ENCODE measurements at places on chromosomes 6 and 20.

DNA sequence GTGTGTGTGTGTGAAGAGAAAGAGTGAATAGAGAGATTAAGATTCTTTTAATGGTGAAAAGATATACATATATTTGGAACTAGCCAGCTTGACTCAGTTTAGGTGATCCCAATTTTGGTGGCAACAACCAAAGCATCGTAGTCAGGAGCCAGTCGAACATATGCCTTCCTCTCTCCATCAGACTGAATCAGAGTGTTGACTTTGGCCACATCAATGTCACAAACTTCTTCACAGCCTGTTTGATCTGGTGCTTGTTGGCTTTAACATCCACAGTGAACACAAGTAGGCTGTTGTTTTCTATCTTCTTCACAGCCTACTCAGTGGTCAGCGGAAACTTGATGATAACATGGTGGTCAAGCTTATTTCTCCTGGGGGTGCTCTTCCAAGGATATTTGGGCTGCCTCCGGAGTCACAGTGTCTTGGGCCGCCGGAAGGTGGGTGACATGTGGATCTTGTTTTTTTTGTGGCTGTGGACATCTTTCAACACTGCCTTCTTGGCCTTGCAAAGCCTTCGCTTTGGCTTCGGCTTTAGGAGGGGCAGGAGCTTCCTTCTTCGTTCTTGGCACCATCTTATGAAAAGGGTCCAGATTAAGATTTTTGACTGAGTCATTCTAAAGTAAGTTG, 3.4 kb downstream of the HLA-F start:
- DNase-seq: no peak

DNA sequence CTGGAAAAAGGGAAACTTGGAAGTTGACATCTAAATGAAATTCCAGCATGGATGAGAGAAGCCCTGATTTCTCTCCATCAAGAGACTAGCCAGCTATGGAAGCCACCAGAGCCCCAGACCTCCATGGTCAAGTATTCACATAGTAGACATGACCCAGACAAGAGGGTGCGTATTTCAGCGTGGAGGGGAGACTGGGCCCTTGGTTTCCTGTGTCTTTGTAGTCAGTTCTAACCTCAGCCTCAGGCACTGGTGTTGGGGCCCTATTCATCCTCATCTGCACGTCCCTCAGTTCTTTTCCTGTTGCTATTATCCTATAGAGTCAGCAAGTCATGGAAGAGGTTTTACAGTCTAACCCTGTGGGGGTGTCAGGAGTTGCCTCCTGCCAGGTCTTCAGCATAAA, 12.5 kb downstream of the GNL1 start:
- no peak for DNase-seq

GRCh38 chr6:119346450-119346849, 3.1 kb downstream of the MAN1A1 start:
- DNase-seq: no peak

- DNase-seq: no peak
Observed at GRCh38 chr6:157800420-157801237, 22.4 kb upstream of the SNX9 start.

GRCh38 chr20:63150911-63151531, 64.9 kb downstream of the YTHDF1 start:
- no peak for DNase-seq

GRCh38 chr6:64049736-64050135, 414.1 kb downstream of the PHF3 start:
- no peak for DNase-seq

- DNase-seq: no peak
Observed at GRCh38 chr6:112431803-112432202, 84.7 kb downstream of the RFPL4B start.

GRCh38 chr6:101682937-101683336, 289.4 kb downstream of the GRIK2 start:
- DNase-seq: no peak

- DNase-seq: no peak
Observed at GRCh38 chr6:98687752-98688151, 146.6 kb upstream of the POU3F2 start.

DNA sequence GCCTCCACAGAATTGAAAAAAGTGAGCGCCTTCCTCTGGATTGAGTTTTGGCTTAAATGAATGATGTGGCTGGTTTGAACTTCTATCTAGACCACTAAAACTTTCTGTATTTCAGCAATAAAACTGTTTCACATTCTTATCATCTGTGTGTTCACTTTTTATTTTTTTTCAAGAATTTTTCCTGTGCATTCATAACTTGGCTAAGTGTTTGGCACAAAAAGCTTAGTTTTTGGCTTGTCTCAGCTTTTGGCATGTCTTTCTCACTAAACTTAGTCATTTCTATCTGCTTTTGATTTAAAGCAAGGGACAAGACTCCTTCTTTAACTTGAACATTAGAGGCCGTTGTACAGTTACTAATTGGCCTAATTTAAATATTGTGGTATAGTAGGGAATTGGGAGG, 1015.1 kb downstream of the EPHA7 start:
- DNase-seq: no peak

DNA sequence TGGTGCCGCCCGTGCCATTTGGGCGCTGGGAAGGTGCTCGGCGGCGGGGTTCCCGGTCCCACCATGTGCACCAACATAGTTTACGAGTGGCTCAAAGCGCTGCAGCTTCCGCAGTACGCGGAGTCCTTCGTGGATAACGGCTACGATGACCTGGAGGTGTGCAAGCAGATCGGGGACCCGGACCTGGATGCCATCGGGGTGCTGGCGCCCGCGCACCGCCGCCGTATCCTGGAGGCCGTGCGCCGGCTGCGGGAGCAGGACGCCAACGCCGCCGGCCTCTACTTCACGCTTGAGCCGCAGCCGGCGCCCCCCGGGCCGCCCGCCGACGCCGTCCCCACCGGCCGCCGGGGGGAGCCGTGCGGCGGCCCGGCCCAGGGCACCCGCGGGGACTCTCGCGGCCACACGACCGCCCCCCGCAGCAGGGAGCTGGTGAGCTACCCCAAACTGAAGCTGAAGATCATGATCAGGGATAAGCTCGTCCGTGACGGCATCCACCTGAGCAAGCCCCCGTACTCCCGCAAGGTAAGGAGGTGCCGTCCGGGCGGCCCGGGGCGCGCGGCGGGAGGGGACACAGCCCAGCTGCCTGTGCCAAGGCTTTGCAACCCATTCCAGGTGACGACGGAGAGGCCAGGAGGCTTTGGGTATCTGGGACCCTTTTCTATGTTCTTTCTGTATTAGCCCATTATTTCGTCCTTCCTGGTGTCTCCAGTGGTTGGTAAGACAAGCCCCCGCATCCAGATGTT, 547 bp downstream of the SAMD5 start:
- DNase-seq: no peak

- no peak for DNase-seq
Observed at GRCh38 chr6:90293319-90293953, 3.2 kb downstream of the BACH2 start.

DNA sequence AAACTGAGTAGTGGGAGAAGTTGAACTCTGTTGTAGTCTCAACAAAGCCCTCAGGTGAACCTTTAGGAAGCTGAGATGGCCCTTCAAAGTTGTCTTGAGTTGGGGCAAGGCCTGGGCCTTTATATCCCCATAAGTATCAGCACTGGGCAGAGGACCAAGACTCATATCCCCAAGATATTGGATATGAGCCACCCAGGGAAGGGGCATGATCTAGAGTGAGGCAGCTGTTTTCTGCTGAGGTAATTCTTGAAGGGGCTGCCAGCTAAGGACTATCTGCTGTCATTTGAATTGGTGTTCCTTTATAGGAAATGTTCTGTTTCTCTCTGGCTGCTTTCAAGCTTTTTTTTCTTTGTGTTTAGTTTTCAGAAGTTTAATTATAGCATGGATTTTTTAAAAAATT, 140.7 kb upstream of the FLRT3 start:
- DNase-seq: no peak

- no peak for DNase-seq
Observed at GRCh38 chr20:3242172-3242692, 3.2 kb upstream of the SLC4A11 start.

GRCh38 chr20:60669211-60669610, 582.9 kb upstream of the CDH4 start:
- no peak for DNase-seq

- DNase-seq: peak; percentile 96
Observed at GRCh38 chr6:125904871-125905270, 51.7 kb upstream of the HINT3 start.

DNA sequence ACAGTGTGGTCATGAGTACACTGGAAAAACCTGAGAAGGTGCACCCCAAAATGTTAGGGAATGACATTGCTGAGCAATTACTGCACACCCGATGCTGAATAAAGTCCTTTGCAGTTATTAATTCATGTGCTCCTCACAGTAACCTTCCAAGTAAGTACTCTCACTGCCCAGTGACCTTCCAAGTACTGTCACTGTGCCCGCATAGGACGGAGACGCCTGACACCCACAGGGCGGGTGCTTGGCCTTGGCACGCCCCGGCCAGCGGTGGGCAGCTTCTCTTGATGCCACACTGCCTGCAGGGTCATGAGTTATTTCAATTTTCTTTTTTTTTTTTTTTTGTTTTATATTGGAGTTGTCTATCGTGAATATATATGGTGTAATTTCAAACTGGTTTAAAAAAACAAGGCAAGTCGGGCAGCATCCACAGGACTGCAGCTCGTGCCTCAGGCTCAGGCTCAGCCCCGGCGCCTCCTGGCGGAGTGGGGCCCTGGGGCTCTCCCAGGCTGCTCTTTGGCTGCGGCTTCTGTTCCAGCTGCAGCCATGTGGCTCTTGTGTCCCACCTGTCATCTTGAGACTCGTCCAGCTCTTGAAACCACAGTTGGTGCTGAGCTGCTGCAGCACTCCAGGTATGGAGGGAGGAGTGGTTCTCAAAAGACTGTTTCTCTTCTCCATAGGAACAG, 27.0 kb downstream of the PNLDC1 start:
- DNase-seq: no peak

DNA sequence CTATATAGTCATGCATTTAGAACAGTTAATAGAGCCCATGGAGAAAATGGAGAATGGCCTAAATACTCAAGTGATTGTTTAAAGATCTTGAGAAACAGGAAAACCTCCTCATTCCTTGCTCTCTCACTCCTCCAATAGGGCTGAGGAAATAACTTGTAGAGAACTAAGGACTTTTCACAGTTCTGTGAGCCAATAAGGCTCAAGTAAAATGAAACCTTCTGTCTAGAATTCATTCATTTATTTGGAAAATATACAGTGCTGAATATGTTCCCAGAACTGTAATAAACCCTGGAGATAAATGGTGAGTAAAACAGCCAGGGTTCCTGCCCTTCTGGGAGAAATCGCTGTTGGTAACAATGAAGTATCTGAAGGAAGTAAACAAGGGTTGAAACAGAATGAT, 35.3 kb downstream of the ELOVL2 start:
- DNase-seq: no peak

DNA sequence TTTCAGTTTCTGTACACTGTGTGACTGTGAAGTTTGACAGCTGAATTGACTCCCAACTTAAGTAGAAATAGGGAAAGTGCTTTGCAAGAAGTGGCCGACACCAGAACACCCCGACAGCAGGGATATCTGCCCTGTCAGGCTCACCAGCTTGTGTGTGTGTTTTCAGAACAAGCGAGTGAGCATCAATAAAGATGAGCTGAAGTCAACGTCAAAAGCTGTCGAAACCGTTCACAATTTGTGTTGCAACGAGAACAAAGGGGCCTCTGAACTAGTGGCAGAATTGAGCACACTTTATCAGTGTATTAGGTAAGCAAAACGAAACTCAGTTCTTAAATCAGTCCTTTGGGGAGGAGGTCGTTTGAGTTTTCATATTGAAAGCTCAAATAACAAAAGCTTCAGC, 10.7 kb downstream of the NELFCD start:
- DNase-seq: no peak

DNA sequence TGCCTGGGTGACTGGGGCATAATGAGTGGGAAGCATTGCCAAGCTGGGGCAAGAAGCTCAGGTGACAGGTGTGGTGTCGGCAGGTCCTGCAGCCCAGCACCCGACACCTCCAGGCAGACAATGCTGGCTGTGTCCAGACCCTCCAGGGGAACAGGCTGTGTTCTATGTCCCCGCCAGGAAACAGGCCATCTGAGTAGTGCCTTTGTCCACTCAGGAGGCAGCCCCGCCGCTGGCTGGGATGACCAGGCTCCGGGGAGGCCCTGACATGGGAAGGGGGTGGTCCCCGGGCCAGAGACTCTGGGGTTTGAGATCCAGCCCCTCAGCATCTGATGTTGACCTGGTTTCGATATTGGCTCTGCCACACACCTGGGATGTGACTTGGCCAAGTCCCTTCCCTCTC, 28.4 kb downstream of the SNPH start:
- DNase-seq: no peak

DNA sequence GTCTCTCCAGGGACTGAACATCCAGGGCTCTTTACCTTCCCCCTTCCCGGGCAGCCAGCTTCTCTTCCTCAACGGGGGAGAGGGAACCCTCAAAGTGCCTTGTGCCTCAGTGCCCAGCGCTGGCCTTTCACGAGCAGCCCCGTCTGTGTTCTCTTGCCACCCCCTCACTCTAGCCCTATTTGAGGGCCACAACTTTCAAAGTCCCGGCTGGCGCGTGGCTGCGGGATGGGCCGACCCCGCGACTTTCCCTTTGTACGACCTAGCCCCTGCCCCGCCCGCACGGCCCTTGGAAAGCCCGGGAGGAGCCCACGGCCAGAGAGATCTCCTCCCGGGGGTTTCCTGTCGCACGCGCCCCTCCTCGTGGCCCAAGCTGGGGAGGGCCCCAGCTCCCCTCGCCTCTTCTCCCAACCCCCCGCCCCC, 559 bp downstream of the SCRT2 start:
- no peak for DNase-seq

GRCh38 chr20:35131934-35132333, 15.2 kb downstream of the EDEM2 start:
- no peak for DNase-seq

GRCh38 chr20:8435285-8436035, 303.4 kb downstream of the PLCB1 start:
- no peak for DNase-seq

Measured in epithelial cell of prostate (primary cell).